ENCODE measurements at places on chromosomes 1 and 21.

DNA sequence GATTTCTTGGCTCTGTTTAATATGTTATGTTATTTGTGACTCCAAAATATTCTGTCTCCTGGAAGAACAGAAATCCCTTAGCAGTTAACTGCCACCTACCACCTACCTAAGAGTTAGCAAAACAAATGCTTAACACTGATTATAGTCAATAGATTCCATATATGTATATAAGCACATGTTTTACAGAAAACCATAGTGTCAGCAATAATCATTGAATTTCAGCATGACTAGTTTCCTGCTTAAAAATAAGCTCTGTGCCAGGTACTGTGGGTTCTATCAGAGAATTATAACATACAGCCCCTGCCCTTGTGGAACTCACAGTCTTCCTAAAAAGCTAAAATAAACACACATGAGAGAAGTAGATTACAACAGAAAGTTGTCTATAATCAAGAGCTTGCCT, 561.9 kb upstream of the CAMK1G start:
- DNase-seq: peak; percentile 20

GRCh38 chr1:115951560-115951959, 24.8 kb upstream of the SLC22A15 start:
- DNase-seq: no peak

DNA sequence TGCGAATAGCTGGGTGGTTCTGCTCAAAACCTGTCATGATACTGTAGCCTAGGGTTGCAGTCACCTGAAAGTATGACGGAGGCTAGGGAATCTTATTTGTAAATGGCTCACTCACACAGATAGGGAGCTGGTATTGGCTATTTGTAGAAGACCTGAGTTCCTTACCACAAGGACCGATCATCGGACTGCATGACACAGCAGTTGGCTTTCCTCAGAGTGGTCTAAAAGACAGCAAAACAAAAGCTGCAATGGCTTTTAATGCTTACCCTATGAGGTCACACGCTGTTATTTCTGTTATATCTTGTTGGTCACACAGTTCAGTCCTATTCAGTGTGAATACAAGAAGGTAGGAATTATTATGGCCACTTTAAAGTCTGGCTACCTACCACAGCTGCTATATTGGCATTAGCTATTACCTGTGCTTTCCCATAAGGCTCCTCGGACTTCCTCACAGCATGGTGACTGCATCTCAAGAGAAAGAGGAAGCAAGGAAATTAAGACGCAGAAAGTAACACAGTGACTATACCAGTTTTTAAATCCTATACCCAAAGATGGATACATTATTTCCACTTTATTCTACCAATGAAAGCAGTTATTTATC, 68.4 kb upstream of the LRRC7 start:
- DNase-seq: no peak

GRCh38 chr1:43931711-43932660, 1.6 kb upstream of the ARTN start:
- DNase-seq: no peak

Measured in NCI-H446 (cell line).